CD8-positive, alpha-beta memory T cell (primary cell): ENCODE measurements at places on chromosomes 1 and 21.

DNA sequence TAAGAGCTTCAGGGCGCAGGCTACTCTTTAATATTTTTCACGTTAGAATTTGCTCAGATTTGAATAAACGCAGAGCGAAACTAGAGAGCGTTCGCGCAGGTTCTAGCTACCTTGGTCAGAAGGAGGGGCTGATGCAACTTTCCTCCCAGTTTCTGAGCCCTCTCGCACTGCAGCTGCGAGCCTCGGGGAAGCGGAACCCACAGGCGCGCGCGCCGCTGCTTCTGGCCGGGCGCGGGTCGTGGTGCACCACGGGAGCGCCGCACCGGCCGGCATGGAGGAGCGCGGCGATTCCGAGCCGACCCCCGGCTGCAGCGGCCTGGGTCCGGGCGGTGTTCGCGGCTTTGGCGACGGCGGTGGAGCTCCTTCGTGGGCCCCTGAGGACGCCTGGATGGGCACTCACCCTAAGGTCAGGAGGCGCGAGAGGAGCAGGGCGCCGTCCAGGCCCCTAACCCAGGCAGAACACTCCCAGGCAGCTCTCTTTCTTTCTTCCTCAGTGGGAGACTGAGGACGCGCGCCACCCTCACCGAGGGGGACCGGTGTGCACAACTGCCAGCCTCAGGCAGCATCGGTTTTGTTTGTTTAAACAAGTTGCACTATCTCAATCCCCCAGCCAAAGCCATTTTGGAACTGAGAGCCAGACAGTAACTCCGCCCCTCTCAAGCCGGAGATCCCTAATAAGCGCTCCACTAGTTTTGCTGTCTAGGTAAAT is at the start of gene TSEN15:
TSEN15 (plus strand) TSS at position 246 of the 709 bp plus-strand sequence; CDS start at position 272, 26 bp downstream.
- peak; percentile 65 for DNase-seq

- no peak for DNase-seq
Measured at GRCh38 chr1:113125517-113125916, 52.5 kb downstream of the LRIG2 start.

- no peak for DNase-seq
Measured at GRCh38 chr1:201183209-201183608, 7.4 kb upstream of the IGFN1 start.

DNA sequence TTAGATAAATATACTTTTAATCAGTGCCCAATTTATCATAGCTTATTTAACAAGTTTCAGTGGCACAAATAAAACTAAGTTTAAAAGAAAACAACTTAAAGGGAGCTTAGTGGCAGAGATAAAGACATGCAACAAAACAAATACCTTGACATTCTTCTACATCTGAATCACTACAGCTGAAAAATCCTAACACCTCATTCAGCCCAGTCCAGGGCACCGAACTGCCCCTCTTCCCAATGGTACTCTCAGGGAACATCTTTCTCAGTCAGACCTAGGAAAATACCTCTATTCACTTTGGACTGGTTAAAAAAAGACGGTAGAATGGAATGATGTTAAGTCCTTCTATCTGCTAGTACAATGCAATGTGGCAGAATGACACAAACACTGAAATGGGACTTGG is 8.3 kb downstream of the OTUD7B start:
- no peak for DNase-seq

GRCh38 chr1:219837274-219837993 is 90.9 kb downstream of the SLC30A10 start:
- no peak for DNase-seq

GRCh38 chr1:227318853-227319607 is 738 bp upstream of the CDC42BPA start:
- DNase-seq = no peak

- no peak for DNase-seq
Measured at GRCh38 chr1:150609732-150610131, 19.7 kb downstream of the ENSA start.

- no peak for DNase-seq
Measured at GRCh38 chr1:118659646-118660045, 328.5 kb downstream of the TBX15 start.
